ENCODE measurements at places on chromosomes 16 and 17.

GRCh38 chr17:31598921-31599571 lies 207.6 kb downstream of the RAB11FIP4 start:
- no peak for DNase-seq

DNA sequence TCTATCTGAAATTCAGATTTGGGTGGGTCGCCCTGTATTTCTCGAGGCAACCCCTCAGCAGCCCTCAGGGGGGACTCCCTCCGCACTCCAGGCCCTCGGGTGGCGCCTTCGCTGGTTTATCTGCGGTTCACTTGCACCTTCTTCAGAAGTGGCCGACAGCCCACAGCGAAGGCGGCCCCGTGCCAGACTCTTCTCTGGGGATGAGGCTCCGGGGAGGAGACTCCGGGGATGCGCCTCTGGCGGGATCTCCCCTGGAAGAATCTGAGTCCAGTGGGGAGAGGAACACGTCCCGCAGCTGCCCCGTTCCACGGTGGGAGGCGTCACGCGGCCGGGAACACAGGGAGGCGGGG lies 63.9 kb upstream of the DNAJA2 start:
- peak; percentile 42 for DNase-seq

- DNase-seq, result no peak
Measured at GRCh38 chr17:66633317-66633965, 201.5 kb upstream of the CACNG5 start.

DNA sequence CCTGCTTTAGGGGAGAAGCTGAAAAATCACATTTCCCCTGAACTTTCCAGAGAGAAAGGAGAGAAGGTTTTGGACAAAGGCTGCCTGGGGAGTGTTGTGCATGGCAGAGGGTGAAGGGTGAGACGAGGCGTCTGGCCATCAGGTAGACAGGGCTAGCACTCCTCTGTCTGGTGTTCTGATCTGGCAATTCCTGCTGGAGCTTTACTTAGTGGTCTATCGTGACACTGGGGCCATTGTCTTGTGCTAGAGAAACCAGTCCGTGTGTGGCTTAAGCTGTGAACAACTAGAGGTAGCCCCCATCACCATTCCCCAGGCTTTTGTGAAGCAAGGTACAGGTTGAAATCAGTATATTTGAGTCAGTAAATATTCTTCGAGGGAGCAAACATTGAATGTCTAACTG lies 8.5 kb downstream of the RHBDL3 start:
- DNase-seq, result no peak

GRCh38 chr17:79568661-79569060 lies 42.2 kb downstream of the RBFOX3 start:
- DNase-seq, result no peak

DNA sequence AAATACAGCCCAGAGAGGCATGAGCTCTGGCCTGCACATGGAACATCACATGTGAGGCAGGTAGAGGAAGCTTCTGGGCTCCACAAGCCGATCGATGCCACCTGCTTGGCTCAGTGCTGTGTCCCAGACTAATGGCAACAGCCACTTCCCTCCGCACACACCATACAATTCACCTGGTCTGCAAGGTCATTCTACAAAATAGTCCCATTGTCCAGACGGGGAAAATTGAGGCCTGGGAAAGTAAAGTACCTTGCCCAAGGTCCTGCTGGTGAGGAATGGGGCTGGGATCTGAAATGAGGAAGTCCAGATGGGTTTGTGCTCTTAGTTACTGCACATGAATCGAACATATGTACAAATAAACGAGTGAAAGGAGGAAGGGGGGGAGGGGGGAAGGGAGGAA lies 88.0 kb downstream of the LITAF start:
- no peak for DNase-seq

Data from HEK293T (cell line).